Activated naive CD8-positive, alpha-beta T cell treated with anti-CD3 and anti-CD28 coated beads, Interleukin-2, amount 50 U/mL, for 16 hours (primary cell): ENCODE measurements at places on chromosomes 11 and 22.

DNA sequence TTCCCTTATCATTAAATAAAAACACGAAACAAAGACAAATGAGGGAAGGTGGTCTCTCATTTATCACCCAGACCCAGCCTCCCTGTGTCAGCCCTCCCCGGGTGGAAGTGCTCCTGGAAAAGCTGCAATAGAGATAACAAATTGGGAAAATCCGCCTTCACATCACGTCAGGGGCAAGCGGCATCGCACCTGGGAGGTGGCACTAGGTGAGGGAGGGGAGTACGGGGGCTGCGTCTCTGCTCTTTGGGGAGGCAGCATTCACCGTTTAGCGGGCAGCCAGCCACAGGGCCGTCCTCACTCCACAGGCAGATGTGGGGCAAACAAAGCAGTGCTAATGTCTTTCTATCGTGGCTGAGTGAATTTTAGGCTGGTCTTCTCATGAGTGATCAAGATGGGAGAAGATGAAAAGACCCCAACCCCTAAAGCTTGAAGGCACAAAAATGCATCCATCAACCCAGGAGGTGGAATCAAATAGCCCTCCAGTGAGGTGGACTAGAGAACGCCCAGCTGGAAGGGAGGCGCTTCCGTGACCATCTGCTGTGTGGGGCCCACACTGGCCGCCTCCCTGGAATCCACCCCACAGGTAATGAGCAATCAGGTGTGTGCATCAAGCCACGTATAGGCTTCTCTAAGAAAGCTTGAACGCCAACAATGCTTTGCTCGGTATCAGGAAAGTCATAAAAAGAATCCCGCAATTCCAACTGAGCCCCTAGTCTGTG is 629.5 kb downstream of the BRD1 start:
- no peak for DNase-seq

DNA sequence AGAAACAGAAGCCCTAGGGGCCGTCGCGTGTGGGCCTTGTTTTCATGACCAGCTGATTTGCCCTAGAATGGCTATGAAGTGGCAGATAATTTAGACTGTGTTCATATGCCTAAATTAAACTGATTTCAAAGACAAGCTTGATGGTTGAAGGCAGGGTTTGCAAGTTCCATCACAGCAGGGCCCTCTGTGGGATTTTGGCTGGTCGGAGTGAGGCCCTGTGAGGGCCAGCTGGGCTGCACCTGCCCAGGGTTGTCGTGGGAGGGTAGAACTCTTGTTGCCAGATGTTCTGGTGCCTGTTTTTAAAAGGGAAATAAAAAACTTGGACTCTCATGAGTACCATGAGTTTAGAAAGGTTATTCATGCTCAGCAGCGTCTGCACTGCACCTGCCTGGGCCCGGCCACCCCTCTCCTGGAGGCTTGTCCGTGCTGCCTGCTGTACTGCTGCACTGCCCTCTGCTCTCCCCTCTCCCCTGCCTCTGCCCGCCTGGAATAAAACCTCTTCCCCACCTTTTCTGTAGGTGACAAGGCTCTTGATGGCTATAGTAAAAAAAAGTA is 44.1 kb downstream of the AP2A2 start:
- no peak for DNase-seq

- no peak for DNase-seq
Measured at GRCh38 chr11:128824191-128825049, 42.7 kb downstream of the KCNJ1 start.

- DNase-seq = no peak
Measured at GRCh38 chr11:78248191-78248590, 59.5 kb downstream of the USP35 start.

GRCh38 chr11:3894128-3894731 is 38.8 kb downstream of the STIM1 start:
- no peak for DNase-seq

DNA sequence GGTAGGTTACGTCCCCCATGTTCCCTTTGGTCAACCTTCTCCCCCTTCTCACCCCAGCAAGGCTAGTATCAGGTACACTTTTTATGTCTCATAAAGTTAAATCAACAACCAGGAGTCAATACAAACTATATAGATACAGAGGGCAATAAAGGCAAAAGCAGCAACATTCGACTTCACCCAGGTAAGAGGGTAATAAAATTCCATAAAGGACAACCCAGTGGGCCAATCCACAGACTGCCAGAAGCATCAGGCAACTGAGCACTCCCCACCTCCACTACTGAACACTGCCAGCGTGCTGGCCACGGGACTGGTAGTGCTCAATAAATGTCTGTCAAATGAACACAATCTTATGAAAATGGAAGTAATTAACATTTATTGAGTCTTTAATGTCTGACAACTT is 5.1 kb upstream of the MS4A18 start:
- no peak for DNase-seq

DNA sequence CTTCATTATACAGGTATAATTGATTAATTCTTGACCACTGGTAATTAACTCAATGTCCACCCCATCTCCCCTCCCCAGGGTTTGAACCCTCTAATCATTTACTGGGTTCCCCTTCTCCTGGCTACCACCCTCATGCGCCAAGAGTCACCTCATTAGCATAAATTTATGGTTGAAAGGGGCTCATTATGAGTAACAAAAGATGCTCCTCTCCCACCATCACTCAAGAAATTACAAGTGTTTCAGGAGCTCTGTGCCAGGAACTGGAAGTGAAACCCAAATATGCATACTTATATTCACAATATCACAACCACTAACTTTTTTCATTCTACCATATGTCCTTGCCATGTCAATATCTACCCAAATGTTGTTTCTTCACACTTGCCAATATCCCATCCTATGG is 7.8 kb upstream of the STIP1 start:
- DNase-seq = no peak

DNA sequence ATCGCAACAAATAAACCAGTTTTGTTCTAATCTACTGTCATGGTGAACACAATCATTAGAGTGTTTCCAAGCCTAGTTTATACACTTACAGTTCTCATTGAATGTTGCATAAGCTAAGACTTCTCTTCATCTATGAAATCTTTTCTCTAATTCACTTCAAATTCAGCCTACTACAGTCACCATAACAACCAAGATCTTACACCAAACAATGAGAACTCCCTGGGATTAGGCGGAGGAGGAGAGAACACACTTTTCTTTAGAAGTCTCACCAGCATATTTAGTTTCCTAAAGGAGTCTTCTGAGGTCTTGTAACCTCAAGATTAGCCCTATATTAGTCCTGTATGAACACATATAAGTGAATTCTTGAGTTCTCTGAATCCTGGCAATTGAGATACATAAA is 1889.7 kb downstream of the LRRC4C start:
- DNase-seq = no peak

GRCh38 chr22:44497218-44497904 is 672 bp downstream of the RTL6 start:
- no peak for DNase-seq

DNA sequence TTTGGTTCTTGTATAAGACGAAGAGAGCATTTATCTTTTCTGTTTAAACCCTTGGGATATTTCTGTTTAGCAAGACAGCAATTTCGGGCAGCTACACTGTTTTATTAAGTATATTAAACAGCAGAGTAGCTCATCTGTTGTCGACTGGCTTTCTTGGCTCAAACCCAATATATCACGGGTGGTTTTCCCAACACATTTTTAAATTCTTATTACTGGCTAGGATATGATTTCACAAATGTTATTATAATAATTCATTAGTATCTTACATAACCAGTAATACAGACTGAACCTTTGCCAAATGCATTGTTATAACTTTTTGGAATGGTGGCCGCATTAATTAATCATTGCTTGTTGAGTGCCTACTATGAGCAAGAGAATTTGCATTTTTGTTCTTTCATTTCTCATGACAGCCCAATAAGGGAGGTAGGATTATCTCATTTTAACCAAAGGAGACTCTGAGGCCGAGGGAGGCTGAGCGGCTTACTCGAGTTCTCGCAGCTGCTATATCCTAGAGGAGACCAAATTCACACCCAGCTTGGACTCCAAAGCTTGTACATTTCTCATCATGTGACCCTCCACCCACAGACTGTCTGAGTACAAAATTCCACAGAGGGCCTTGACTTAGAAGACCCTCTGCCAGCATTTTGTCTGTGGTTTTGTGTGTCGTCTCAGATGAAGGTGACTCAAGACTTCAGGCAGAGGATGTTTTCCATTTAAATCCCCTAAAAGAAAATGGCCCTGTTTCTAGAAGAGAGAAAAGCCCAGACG is 304.9 kb downstream of the NTM start:
- no peak for DNase-seq

DNA sequence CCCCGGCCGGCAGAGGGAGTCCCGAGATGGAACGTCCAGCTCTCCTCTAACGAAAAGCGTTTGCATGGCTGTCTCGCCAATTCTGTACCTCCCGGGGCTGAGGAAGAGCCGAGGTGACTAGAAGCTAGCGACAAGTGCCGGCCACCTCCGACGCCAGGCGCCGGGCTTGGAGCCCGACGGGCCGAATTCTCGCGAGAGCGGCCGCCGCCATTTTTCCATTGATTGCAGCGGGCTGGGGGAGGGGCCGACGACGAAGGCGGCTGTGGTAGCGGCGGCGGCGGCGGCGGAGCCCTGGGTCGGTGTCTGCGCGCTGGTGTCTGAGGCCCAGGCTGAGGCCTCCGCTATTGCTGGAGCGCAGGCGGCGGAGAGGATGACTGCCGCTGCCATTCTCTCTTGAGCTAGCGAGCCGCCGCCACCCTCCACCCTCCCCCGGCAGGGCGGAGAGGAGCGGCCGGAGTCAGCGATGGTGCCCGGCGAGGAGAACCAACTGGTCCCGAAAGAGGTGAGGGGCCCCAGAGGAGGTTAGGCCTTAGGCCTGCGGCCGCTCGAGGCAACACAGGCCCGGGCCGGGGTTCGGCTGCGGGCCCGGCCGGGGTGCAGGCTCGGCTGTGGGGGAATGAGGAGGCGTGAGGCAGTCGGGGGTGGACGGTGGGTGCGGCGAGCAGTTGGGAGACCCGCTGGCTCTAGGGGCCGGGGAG is at the start of gene USP47:
USP47 (plus strand) TSS at position 250 of the 698 bp plus-strand sequence; CDS start at position 464, 214 bp downstream.
- DNase-seq = peak; percentile 86

DNA sequence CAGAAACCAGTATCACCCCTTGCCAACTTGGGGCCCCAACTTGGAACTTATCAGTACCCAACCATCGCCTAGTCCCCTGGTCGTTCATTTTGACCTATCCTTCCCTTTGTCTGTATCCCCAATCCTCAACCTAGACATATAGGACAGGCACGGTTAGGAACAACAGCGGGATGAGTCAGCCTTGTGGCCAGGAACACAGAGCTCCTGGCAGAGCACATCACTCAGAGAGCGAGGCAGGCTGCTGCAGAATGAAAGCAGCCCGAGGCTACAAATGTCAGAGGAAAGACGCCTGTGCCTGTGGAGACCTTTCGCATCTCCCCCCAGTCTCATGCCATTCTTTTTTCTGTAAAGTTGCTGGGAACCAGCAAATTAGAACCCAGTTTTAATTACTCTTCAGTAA is 14.6 kb downstream of the DKK3 start:
- DNase-seq = no peak

GRCh38 chr11:75031771-75032549 is 43.2 kb downstream of the NEU3 start:
- peak; percentile 25 for DNase-seq

- DNase-seq = no peak
Measured at GRCh38 chr11:15471048-15471894, 356.5 kb downstream of the INSC start.

- DNase-seq = peak; percentile 70
Measured at GRCh38 chr11:65425105-65425970, 2.7 kb downstream of the NEAT1 start.

DNA sequence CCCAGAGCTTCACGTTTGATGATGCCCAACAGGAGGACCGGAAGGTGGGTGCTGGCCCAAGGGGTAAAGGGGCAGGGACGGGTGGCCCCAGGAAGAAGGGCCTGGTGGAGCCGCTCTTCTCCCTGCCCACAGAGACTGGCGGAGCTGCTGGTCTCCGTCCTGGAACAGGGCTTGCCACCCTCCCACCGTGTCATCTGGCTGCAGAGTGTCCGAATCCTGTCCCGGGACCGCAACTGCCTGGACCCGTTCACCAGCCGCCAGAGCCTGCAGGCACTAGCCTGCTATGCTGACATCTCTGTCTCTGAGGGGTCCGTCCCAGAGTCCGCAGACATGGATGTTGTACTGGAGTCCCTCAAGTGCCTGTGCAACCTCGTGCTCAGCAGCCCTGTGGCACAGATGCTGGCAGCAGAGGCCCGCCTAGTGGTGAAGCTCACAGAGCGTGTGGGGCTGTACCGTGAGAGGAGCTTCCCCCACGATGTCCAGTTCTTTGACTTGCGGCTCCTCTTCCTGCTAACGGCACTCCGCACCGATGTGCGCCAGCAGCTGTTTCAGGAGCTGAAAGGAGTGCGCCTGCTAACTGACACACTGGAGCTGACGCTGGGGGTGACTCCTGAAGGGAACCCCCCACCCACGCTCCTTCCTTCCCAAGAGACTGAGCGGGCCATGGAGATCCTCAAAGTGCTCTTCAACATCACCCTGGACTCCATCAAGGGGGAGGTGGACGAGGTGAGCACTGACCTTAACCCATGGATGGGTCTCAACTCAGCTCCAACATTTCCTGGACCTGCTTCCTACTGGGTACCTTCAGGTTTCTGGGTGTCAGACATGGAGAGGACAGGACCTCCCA is 2.0 kb downstream of the RIC8A start:
- DNase-seq = no peak

GRCh38 chr22:37747080-37747714 is 50.3 kb downstream of the TRIOBP start:
- DNase-seq = no peak

DNA sequence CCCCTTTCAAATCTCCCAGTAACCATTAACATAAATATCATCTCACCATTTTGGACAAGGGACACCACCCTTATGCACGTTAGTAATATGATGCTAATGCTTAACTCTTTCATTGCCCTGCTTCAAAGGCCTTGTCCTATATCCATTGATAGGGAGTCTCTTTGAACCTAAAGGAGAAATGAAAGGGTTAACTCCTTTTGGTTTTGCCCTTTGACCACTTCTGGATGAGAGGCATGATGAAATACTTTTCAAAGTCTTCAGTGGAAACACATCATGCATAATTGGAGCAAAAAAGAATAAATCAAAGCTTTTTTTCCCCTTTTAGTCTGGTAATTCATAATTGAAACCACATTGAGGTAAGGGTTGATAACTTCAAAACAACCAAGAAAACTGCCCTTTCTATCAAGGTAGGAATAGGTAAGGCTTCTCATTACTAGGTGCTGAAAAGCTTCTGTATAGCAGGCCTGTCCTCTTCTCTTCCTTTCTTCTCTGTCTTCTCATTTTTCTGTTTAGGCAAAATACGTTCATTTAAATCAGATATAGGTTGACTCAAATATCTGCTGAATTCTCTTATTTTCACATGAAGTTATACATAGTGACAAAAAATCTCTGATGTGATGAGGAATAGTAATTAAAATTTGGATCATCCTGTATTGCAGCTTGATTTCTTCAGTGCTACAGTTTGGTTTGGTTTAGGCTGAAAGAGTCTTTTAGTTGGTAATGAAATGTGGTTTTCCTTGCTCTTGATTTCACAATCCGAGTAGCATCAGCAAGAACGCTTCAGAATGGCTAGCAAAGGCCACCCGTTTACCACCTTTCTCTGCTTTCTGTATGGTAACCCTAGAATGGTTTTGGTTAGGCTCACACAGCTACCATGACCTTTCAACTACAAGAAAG is 94.8 kb downstream of the EXT2 start:
- no peak for DNase-seq

- no peak for DNase-seq
Measured at GRCh38 chr11:69375316-69376154, 81.6 kb downstream of the MYEOV start.

GRCh38 chr11:111792955-111793500 is 26.8 kb upstream of the PPP2R1B start:
- DNase-seq = no peak
